ENCODE measurements at places on chromosomes 1 and 21. TPM values are rescaled to one million over a fixed set of nuclear protein-coding genes. Genes with fewer than 3 reads are reported as not detected.

Gene MEGF6
- total RNA-seq, result 6.3 TPM

Gene SLFNL1
- not detected for total RNA-seq

Gene BEND5
- 1.6 TPM for total RNA-seq

Gene HCRTR1
- not detected for total RNA-seq

All from RPMI7951 (cell line).